ENCODE measurements at places on chromosomes 3 and 15. TPM values are rescaled to one million over a fixed set of nuclear protein-coding genes. Genes with fewer than 3 reads are reported as not detected.

Gene KCNMB3
- total RNA-seq = 2.8 TPM

Gene ITIH4
- 3.1 TPM for total RNA-seq

Gene CHST13
- 2.5 TPM for total RNA-seq

Gene ZDHHC19
- total RNA-seq = not detected

Gene XCR1
- total RNA-seq = not detected

Gene IMPG2
- total RNA-seq = 0.22 TPM

Gene DNAJA4
- 20.0 TPM for total RNA-seq

Gene FEZF2
- total RNA-seq = not detected

Gene POLQ
- 0.49 TPM for total RNA-seq

Gene CILP
- 46.5 TPM for total RNA-seq

Gene C3orf70
- 4.1 TPM for total RNA-seq

Gene CD96
- total RNA-seq = 0.88 TPM

Gene TAGLN3
- total RNA-seq = not detected

Gene TRIM71
- total RNA-seq = not detected

Gene CADPS
- not detected for total RNA-seq

Gene PPARG
- total RNA-seq = 223 TPM

Gene PIERCE2
- total RNA-seq = not detected

Gene TIGIT
- total RNA-seq = 3.3 TPM

Gene TRIM59
- 0.57 TPM for total RNA-seq

Gene RARRES1
- total RNA-seq = 6.2 TPM

Gene NIT2
- total RNA-seq = 45.8 TPM

Gene GOLGA8T
- not detected for total RNA-seq

Gene CISH
- total RNA-seq = 3.5 TPM

Gene SLC2A2
- total RNA-seq = not detected
